MV-4-11 (cell line): ENCODE measurements at places on chromosomes 2 and 18.

DNA sequence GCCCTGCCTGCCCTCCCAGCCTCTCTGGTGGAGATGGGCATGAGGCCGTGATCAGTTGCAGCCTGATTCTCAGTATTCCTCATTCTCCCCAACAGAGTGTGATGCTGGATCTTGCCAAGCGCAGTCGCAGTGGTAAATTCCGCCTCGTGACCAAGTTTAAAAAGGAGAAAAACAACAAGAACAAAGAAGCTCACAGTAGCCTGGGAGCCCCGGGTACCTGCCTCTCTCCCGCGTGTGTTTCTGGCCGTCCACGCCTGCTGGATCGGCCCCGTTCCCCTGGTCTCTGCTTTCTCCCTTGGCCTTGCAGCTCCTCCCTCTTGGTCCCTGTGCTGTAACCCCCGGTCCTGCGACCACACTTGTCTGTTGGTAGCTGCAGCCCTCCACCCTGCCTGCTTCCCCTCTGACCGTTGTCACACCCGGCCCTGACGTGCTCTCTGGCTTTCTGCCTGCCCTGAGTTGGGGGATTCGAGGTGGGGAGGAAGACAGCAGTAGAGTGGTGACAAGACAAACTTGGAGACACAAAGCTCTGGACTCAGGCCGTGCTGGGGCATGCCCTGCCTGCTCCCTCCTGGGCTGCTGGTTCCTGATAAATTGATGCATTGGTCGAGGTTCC, 99.5 kb downstream of the USP40 start:
- no peak for DNase-seq

DNA sequence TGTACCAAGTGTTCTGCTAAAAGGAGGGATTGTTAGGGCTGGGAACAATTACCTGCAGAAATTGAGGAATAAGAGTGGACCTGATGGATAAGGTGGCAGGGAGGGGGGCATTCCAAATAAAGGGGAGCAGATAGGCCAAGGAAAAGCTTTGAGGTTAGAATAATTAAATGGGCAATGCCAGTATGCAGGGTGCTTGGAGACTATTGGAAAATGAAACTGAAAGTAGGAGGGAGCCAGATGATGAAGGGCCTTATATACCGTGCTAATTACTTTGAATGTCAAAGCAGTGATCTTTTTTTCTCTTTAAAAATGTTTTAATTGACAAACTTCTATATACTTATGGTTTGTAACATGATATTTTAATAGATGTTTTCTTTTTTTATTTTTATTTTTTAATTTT, 42.9 kb downstream of the MMADHC start:
- DNase-seq, result no peak

GRCh38 chr2:218005028-218005427, 2.2 kb upstream of the TNS1 start:
- no peak for DNase-seq

GRCh38 chr2:28430788-28431418, 38.2 kb downstream of the FOSL2 start:
- no peak for DNase-seq

DNA sequence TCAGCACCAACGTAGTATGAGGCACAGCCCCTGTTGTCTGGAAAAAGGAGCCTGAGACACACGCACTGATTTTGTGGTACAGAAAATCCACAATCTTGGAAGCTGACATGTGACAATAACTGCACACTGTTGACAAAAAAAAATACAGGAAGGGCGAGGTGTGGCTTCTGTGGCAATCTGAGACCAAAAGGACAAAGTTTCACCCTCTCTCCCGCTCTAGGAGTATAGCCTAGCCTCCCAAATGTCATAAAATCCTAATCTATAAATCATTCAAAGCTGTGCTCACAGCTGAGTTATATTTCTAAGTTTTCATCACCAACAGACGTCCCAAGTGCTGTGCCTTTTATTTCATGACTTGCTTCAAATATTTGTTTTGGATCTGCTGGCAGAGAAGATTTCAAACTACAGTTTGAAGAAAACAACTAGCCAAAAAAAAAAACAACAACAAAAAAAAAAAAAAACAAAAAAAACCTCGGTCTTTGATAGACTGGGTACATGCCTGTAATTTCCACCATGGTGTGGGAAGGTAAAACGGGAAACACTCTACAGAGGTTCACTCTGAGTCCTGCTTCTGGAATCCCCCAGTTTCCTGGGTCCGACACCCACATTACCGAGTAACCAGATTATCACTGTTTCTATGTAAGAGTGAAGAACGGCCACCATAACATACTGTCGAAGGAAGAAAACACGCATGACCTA, 61.0 kb downstream of the C2orf76 start:
- no peak for DNase-seq

DNA sequence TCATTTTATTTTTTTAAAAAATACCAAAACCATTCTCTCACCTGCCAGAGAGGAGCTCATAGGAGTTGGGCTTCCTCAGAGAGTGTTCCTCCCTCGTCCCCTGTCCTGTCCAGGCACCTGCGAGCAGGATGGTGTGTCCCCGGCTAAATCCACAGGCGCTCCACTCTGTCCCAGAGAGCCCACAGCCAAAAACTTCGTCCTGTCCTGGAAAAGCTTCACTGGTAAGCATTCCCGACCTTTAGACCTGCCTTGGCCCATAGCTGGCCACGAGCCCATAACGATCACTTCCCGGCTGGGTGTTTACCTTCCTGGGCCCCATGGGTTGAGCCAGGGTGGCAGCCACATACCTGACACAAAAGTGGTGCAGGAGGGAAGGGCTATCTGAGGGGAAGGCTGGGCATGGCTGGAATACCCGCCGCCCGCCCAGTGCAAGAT, at the start of gene NGEF:
Gene NGEF (minus strand): TSS at position 230 of the 435 bp plus-strand sequence. CDS start 38,366 bp downstream, outside the sequence.
- no peak for DNase-seq

DNA sequence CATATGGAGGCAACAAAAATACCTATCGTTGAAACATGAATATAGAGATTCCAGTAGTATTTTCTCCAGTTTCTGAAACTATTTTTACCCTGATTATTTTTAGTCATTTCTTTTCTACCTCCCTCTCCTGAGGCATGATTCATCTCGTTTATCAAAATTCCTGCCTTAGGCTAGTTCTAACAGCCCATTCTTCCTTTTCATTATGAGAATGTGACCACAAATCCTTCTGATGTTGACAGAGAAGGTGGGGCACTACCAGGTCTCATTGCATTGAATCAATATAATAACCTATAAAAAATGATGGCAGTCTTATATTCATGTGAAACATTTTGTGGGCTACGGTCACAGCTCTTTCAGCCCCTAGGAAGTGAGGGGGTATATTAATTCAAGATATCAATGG, 406.5 kb upstream of the UBE2E3 start:
- DNase-seq, result no peak

GRCh38 chr2:105794926-105795574, 50.3 kb downstream of the NCK2 start:
- DNase-seq, result no peak

GRCh38 chr2:52970642-52971041, 797.0 kb upstream of the CHAC2 start:
- no peak for DNase-seq

DNA sequence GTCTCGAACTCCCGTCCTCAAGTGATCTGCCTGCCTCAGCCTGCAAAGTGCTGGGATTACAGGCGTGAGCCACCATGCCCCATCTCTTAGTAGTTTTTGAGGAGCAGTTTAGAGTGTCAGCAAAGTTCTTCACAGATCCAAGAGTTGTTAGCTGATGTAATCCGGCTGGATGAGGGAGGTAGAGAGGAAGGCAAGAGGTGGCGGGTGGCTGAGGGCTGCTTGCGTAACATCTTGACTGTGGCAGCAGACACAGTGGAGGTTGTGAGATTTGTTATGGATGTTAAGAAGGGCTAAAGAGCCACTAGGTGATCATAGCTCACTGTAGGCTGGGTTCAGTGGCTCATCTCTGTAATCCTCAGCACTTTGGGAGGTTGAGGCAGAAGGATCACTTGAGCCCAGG, 19.5 kb upstream of the FAM136A start:
- DNase-seq, result peak; percentile 66

GRCh38 chr18:40314199-40314598, 1640.8 kb upstream of the PIK3C3 start:
- DNase-seq, result no peak

DNA sequence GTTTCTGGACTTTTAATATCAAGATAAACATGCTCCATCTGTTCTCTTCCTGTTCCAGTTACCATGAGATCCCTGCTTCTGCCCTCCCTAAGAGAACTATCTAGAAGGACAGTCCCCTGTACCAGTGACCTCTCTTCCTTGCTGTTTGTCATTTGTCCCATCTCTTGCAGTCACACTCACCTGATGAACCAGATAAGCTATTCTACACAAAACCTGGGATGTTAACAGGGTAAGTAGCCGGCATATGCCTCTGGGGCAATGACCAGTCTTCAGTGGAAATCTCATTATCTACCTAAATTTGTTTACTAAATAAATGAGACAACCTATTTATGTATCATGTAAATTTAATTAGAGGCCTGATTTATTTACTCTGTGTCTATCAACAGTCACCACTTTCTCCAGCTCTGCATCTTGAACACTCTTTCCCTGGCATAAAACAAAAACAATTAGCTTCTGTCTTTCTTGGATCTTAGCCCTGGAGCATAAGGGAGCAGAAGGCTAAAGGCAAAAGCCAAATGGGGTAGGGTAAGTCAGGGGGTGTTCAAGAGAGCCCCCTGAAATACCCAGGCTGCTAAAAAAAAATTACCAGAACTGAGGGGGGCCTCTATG, 337.7 kb downstream of the ALK start:
- no peak for DNase-seq

- no peak for DNase-seq
Observed at GRCh38 chr2:197238043-197238365, 72.6 kb downstream of the ANKRD44 start.

GRCh38 chr2:213609570-213610170, 325.4 kb downstream of the SPAG16 start:
- DNase-seq, result no peak

DNA sequence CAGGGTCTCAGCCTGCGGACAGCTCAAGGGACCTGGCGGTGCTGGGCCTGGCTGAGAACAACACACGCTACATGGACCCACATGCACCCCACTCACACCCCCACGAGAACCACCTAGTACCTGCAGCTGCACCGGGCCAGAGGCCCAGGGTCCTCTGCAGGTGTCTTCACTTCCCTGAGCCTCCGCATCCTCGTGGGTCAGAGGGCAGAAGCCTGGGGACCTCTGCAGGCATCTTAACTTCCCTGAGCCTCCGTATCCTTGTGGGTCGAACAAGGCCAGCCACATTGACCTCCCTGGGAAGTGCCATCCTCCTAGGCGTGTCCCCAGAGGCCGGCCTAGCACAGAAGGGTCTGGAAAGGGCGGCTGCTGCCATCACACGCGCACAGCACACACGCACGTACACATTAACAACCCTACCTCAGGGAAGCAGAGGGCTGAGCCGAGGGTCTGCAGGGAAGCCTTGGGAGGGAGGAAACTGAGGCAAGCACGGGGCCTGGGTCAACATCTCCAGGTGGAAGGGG, 62.5 kb upstream of the HPCAL1 start:
- no peak for DNase-seq

GRCh38 chr2:182182436-182182835, 196.8 kb downstream of the PPP1R1C start:
- no peak for DNase-seq

- no peak for DNase-seq
Observed at GRCh38 chr18:36693931-36694620, 134.7 kb downstream of the TPGS2 start.

DNA sequence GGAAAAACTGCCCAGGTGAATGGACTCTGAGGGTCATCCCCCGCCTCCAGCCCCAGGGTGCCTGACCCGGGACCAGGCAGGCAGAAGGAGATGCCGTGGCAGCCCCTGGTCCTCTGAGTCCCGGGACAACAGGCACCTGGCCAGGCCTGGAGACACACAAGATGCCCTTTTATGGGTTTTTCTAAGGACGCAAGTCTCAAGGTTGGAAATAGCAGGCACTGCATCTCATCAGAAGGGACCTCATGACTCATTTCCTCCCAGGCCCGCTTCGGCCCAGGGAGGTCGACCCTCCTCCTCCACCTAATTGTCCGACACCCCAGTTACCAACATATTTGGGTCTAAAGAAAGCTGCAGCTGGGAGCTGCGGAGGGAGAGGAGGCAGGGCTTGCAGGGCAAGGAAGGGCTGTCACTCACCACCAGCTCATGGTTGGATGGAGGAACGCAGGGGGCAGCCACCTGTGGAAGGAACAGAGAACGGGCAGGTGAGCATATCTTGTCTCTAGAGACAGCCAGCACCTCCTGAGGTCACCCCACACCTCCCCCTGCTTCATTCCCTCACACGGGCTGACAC, 82.9 kb downstream of the TNS1 start:
- no peak for DNase-seq

DNA sequence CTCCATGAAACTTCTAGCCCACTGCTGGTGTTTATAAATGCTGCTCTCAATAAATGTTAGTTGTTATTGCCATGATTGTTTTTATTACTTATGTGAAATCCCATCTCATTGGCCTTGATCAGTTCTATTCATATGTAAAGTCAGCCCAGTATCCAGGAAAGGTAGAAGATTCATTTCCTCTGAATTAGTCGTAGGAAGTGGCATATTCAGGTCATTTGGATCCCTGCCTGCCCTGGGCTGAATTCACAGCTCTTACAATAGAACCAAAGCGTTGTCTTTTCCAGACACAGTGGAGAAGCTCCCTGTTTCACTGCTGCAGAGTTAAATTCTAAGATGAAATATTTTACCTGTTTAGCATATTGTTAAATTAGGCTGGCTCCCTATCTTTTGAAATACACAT, 70.3 kb downstream of the MAIP1 start:
- DNase-seq, result no peak

DNA sequence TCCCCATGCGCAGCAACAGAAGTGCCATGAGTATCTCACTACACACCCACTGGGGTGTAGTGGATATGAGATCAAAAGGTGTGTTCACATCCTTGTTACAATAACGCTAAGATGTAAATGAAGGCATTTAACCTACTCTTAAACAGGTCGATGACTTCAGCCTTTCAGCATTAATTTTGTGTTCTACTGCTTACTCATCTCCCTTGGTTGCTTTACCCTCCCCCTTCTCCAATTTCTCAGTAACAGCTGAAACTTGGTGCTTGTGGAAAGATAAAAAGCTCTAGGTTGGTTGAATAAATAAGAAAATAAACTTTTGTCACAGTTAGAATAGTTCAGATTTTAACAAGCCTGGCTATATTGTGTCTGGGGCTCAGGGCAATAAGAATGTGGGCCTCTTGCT, 147.5 kb upstream of the SESTD1 start:
- DNase-seq, result no peak

DNA sequence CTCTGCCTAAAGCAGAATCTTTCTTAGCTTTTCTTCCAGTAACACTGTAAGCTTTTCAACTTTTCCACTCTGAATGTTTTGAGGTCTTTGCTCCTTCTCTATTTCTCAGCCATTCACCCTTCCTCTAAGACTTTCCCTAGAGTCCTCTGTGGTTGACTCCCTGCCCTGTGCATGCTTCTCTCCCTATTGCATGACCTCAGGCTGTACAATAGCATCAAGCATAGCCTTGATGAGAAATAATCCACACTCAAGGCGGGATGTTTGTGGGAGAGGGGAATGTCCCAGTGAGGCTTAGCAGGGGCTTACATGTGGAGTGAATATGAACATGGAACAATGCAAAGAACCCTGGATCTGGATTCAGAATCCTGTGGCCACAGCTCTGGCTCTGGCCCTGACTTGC, 48.4 kb upstream of the IGFBP5 start:
- DNase-seq, result peak; percentile 8

- DNase-seq, result no peak
Observed at GRCh38 chr2:28325173-28325566, 67.5 kb upstream of the FOSL2 start.
